ENCODE measurements at places on chromosomes 2 and 18. TPM values are rescaled to one million over a fixed set of nuclear protein-coding genes. Genes with fewer than 3 reads are reported as not detected.

DSC2 gene
- total RNA-seq = 4.6 TPM

ALK gene
- total RNA-seq = 1.6 TPM

CTAGE1 gene
- total RNA-seq = not detected

REG3G gene
- total RNA-seq = not detected

TNS1 gene
- 2,170 TPM for total RNA-seq

GPBAR1 gene
- 3.5 TPM for total RNA-seq

COL4A4 gene
- total RNA-seq = 7.0 TPM

PLB1 gene
- 8.8 TPM for total RNA-seq

CCDC85A gene
- 5.8 TPM for total RNA-seq

KCNG3 gene
- total RNA-seq = not detected

C2orf81 gene
- total RNA-seq = 4.6 TPM

ALPP gene
- total RNA-seq = not detected

NAT8 gene
- not detected for total RNA-seq

TMEM37 gene
- total RNA-seq = 2.8 TPM

SERPINB11 gene
- total RNA-seq = not detected

UGT1A9 gene
- total RNA-seq = not detected

PLA2R1 gene
- 2.8 TPM for total RNA-seq

ATP6V1B1 gene
- not detected for total RNA-seq

NCKAP5 gene
- 0.33 TPM for total RNA-seq

SOWAHC gene
- total RNA-seq = 46.6 TPM

SLC8A1 gene
- 105 TPM for total RNA-seq

DGUOK gene
- 50.7 TPM for total RNA-seq

MEP1B gene
- not detected for total RNA-seq

HOXD12 gene
- not detected for total RNA-seq

RAX gene
- not detected for total RNA-seq

SLC11A1 gene
- 38.1 TPM for total RNA-seq

MC5R gene
- not detected for total RNA-seq

SCN7A gene
- 71.5 TPM for total RNA-seq

TPO gene
- 7.1 TPM for total RNA-seq

CNTNAP5 gene
- not detected for total RNA-seq

IL36RN gene
- not detected for total RNA-seq

BZW1 gene
- 402 TPM for total RNA-seq

RUFY4 gene
- total RNA-seq = not detected

FAP gene
- 15.4 TPM for total RNA-seq

SLC5A7 gene
- 2.3 TPM for total RNA-seq

TACR1 gene
- 1.2 TPM for total RNA-seq

ZAP70 gene
- 1.2 TPM for total RNA-seq

RGPD3 gene
- total RNA-seq = 0.46 TPM

LIMS3 gene
- 5.0 TPM for total RNA-seq

MAB21L4 gene
- not detected for total RNA-seq

HRH4 gene
- total RNA-seq = not detected

CXCR4 gene
- 5.9 TPM for total RNA-seq

TUBB8B gene
- total RNA-seq = not detected

ARID5A gene
- total RNA-seq = 238 TPM

PLCL1 gene
- total RNA-seq = 67.3 TPM

RGPD4 gene
- total RNA-seq = not detected

NTSR2 gene
- not detected for total RNA-seq

CFAP65 gene
- total RNA-seq = not detected

C1GALT1C1L gene
- total RNA-seq = 0.83 TPM

SAG gene
- not detected for total RNA-seq

CDH7 gene
- not detected for total RNA-seq

TMX3 gene
- total RNA-seq = 29.0 TPM

SLC30A3 gene
- total RNA-seq = not detected

SERPINB10 gene
- 2.3 TPM for total RNA-seq

UGT1A5 gene
- not detected for total RNA-seq

FRZB gene
- total RNA-seq = 10.1 TPM

KIF5C gene
- 3.1 TPM for total RNA-seq

FER1L5 gene
- under 0.01 TPM for total RNA-seq

ATAD2B gene
- 12.6 TPM for total RNA-seq
